ENCODE measurements at places on chromosomes 5 and 9. TPM values are rescaled to one million over a fixed set of nuclear protein-coding genes. Genes with fewer than 3 reads are reported as not detected.

The APBA1 gene
- under 0.01 TPM for total RNA-seq

The C9orf50 gene
- total RNA-seq, result not detected

The SLC35A4 gene
- 16.9 TPM for total RNA-seq

The ZBED3 gene
- total RNA-seq, result 1.4 TPM

The FOXD4 gene
- 0.24 TPM for total RNA-seq

The PCDHGB5 gene
- total RNA-seq, result 2.6 TPM

The DRD1 gene
- total RNA-seq, result not detected

The BTNL3 gene
- not detected for total RNA-seq

The CXXC5 gene
- 47.0 TPM for total RNA-seq

The MARCOL gene
- total RNA-seq, result not detected

The WNT8A gene
- not detected for total RNA-seq

The TPPP gene
- total RNA-seq, result 0.48 TPM

The IL12B gene
- not detected for total RNA-seq

The COL23A1 gene
- 0.43 TPM for total RNA-seq

The TAS2R1 gene
- not detected for total RNA-seq

The ADAM19 gene
- total RNA-seq, result 1.1 TPM

The FABP6 gene
- not detected for total RNA-seq

The SLC36A3 gene
- total RNA-seq, result not detected

The CACFD1 gene
- total RNA-seq, result 5.5 TPM

Data from tracheal epithelial cell (primary cell).